Renal cortical epithelial cell (primary cell): ENCODE measurements at places on chromosomes 7 and 10.

GRCh38 chr10:92691591-92692079, 1.9 kb downstream of the HHEX start:
- DNase-seq = no peak

- DNase-seq = no peak
These were observed 230.1 kb upstream of the PRPS1L1 start for GRCh38 chr7:18257711-18258110.

GRCh38 chr10:44966129-44966815, 6.7 kb downstream of the RASSF4 start:
- peak; percentile 63 for DNase-seq

DNA sequence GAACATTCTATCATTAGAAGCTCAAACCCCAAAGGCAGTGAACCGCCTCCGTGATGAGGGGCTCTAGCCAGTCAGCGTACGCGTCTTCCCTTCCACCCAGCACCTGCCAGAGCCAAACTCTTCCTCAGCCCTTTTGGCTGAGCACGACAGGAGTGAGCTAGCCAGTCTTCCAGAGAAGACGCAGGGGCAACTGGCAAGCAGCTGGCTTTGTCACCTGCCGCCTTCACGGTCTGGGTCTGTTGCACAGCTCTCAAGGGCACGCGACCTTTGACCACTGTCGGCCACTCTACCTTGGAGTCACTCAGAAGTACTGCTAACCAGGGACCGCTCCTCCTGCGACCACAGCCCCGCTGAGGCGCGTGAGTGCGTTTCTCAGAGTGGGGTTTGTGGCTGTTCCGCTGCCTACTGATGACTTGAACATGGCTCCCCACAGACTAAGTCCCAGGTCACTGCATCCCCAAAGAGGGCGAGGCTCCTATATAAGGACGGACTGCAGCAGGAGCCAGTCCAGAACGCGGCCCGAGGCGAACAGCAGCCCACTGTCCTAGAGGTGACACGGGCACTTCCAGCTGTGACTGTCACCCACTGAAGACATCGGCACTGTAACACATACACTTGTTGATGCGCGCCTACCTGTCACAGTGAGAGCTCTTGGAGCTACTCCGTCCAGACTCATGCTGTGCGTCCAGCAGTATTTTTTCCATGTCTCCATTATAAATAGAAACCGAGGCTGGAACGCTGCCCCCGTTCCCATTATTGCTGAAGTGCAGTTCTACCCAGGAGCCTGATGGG, 8.4 kb downstream of the BNIP3 start:
- no peak for DNase-seq

- DNase-seq = no peak
These were observed 86.6 kb downstream of the SLC25A13 start for GRCh38 chr7:96235281-96235680.

- DNase-seq = peak; percentile 99
These were observed 143.2 kb downstream of the JAZF1 start for GRCh38 chr7:28037220-28038010.

DNA sequence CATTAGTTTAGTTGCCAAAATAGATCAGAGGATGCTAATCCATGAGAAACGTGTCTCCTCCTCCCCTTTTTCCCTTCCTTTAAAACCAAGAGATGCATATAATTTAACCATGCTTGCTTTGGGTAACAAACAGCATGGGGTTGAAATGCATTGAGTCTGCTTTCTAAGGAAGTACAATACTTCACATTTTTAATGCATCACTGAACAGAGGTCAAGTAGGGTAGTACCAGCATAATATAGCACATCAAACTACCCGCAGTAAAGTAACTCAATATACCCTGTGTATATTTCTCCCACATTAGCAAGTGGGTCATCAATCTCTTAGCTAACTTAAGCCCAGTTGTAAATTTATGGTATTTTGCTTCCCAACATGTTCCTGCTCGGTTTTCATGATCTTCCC, 239.3 kb upstream of the SEMA3C start:
- DNase-seq = peak; percentile 38

- no peak for DNase-seq
These were observed 39.4 kb upstream of the GRB10 start for GRCh38 chr7:50822110-50822509.

DNA sequence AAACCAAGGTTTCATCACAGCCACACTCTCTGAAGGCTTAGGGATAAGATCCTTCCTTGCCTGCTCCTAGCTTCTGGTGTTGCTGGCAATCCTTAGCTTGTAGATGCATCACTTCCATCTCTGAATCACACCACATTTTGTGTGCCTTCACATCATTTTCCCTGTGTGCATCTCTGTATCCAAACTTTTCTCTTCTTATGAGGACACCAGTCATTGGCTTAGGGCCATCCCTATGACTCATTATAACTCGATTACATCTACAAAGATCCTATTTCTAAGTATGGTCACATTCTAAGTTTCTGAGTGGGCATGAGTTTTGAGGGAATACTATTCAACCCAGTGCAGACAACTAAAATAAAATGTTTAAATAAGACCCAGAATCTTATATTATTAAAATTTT, 121.7 kb downstream of the C7orf25 start:
- no peak for DNase-seq

DNA sequence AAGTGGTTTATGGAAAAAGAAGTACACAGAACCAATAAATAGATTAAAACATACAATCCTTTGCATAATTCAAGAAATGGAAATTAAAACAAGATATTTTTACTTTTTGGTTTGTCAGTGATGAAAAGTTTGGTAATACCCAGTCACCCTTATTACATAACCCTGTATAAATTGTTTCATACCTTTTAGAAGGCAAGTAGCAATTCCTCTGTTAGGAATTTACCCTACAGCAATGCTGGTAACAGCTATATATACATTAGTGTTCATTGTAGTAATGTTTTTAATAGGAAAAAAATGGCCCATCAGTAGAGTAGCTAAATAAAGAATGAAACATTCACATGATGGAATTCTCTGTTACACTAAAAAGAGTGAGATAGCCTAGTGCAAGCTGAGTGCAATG, 42.7 kb downstream of the PTPN12 start:
- no peak for DNase-seq

- DNase-seq = no peak
These were observed 25.9 kb downstream of the HSPB1 start for GRCh38 chr7:76328389-76328788.

DNA sequence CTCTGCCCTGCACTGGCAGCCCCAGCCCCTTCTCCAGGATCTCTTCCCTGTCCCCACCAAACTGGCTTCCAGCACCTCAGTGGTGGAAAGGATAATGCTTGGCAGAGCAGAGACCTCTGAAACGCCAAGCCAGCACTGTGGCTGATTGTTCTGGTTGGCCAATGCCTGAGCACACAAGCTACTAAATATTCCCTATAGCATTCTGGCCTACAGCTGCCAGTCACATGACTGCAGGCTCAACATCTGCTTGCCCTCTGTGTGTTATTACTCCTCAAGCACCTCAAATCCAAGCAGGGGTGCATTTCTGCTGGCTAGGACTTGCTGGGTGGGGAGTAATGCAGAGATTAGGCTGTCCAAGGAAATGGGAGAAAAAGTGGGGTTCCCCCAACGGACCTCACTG, 6.1 kb downstream of the TBATA start:
- no peak for DNase-seq

- no peak for DNase-seq
These were observed 13.8 kb downstream of the ATG9B start for GRCh38 chr7:151010307-151011096.

DNA sequence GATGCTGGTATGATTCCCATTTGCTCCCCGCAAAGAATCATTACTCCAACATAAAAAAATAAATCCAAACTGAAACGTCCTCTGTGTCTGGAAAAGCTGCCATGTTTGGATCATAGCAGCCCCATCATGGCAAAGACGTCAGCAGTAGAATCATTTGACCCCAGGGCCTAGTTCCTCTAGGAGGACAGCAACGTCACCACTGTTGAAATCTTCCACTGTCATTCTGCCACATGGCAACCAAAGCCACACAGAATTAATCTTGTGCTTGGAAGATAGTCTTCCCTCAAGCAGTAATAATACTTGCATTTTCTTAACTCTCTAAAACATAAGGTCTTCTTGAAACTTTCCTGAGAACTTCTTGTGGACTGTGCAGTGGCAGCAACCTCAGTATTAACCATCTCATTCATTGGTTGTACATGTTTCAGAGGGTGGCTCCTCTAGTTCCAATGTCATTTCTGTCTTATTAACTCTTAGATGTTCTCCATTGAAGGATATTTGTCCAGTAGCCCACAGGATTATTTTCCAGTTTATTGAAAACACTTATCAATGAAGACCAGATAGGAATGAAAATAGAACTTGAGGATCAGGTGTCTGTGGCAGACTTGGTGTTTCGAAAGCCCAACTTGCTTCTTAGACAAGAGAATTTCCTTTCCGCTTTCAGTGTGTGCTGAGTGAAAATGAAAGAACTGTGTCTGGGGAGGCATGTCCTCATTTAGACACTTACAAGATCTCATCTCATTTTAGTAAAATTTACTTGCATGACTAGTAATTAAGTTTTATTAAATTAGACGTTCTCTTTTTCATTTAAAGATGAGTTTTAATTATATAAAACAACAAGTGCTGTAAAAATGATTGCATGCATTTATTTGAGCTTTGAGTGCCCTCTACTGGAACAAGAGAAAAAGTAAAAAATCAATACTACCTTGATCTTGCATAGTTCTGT, 28.9 kb upstream of the INHBA start:
- DNase-seq = peak; percentile 13

- no peak for DNase-seq
These were observed 178.0 kb upstream of the MKI67 start for GRCh38 chr10:128304271-128304670.

DNA sequence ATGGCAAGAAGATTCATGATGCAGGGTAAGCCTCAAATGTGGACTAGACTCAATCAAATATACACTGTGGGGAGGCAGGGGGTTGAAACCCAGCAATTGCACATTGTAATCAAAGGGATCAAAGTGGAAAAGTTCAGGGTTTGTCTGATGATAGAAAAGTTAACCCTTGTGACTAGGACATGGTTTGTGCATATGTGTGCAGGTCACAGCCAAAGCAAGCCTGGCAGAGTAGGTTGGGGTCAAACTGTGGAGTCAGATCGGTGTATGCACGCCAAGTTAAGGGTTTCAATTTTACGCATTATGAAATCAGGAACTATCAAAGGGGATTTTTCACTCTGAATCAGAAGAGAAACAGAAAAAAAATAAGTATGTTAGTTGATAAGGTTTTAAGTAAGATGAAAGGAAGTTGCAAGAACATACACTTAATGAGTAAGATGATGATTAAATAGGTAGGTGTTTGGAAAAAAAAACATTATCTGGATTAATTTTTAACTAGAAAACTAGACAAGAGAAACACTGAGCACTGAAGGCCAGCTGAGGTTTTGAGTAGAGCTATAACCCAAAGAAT, 188.3 kb downstream of the DGKB start:
- DNase-seq = peak; percentile 87

GRCh38 chr10:97765201-97765600, 6.6 kb downstream of the SFRP5 start:
- no peak for DNase-seq

GRCh38 chr7:133853706-133854276, 273.3 kb upstream of the LRGUK start:
- DNase-seq = peak; percentile 99

GRCh38 chr7:121002757-121003200, 14.3 kb downstream of the CPED1 start:
- no peak for DNase-seq

- no peak for DNase-seq
These were observed 3.8 kb downstream of the NEURL1 start for GRCh38 chr10:103497161-103497915.

GRCh38 chr7:23531050-23531793, 559 bp downstream of the TRA2A start:
- DNase-seq = peak; percentile 38

DNA sequence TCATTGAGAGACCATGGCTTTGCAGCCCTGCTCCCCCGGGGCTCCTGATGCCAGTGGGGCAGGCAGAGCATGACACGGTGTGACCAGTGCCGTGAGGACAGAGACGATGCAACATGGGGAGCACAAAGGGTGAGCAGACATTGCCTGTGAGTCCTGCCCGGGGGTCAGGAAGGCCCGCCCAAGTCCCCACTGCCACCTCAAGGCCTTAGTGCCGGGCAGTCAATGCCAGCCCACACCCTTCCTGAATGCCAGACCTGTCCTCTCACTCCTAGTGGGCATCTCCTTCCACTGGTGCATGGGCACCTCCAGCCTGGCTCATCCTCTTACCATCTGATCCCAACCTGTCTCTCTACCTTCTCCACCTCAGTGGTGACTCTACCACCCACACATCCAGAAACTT, 157.9 kb upstream of the ZMIZ1 start:
- no peak for DNase-seq

- no peak for DNase-seq
These were observed 6.8 kb upstream of the PARD3 start for GRCh38 chr10:34821587-34822585.

DNA sequence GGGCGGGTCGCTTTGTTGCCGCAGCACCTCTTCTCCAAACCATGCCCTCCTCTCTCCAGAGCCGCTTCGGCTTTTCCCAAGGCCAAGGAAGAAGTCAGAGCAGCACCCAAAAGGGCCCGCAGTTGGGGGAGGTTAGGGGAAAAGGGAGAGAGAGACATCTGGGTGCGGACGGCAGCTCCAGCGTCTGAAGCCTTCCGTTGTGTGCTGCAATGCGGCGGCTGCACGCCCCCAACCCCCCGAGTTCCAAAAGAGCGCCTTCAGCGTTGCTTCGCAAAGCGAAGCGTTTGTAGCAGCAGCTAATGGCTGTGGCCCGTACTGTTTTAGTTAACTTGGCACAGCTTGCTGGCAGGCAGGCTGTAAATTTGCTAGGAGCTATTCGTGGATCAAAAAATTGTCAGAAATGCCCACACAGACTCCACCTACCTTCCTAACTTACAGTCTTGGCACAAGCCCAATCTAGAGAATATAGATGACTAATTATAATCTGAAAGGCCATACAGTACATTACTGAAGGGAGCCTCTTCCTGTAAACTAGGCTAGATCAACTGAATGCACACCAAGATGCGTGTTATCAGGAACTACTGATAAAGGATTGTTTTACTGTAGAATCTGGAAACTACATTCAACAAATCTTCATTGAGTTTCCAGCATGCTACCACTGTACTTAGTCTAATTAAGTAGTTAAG, 1.1 kb upstream of the KBTBD2 start:
- peak; percentile 36 for DNase-seq

- DNase-seq = peak; percentile 17
These were observed at the start of gene ADARB2 for GRCh38 chr10:1737222-1738061. ADARB2 (minus strand) TSS chr10:1737525.

DNA sequence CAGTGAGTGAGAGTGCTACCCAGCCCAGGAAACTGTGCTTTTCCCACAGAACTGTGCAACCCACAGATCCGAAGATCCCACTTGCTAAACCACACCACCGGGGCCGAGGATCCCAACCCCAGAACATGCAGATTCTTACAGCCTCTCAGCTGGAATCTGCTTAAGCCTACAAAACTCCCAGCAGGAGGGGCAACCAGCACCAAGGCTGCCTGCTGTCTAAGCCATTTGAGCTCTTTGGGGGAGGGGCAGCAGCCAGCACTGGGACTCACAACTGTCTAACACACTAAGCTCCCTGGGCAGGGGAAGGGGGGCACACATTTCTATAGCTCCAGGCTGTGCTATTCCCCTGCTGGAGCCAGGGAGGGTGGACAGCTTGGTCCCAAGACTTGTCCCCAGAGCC, 529.9 kb downstream of the XPNPEP1 start:
- no peak for DNase-seq
